ENCODE measurements at places on chromosomes 11 and 22.
A peak's percentile ranks its signal among the peaks of the same experiment; 100 is the strongest.

DNA sequence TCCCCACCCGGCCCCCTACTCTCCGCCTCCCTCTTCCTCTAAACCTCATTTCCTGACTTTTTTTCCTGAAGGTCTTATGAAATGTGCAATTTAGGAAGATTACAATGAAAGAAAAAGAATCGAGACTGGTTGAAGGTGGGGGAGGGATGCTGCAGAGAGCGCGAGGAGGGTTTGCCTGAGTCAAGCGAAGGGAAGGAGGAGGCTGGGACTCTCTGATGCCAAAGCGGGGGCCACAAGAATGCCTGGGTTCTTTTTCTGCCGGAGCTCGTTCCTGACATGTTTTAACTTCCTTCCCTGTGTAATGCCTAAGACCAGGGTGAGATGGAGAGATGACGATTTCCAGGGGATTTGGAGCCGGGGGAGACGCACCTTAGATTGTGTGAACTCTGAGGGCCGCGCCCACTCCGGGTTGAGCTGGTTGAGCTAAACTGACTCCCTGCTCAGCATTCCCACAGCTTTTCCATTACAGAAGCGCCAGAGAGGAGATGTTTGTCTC lies 270.5 kb upstream of the SORL1-AS1 start:
- DNase-seq: peak; percentile 74

DNA sequence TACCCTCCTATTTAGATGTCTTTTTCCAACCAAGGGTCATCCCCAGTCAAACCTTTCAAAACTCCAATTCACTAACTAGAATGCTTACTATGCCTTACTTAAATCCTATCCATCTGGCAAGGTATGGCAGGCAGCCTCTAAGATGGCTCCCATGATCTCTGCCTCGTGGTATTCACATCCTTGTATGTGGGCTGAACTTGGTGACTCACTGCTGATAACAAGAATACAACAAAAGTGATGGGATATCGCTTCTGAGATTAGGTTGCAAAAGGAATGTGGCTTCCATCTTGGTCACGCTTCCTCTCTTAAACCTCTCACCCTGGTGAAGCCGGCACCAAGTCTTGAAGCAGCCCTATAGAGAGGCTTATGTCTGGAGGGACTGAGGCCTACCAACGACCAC lies 29.6 kb upstream of the UPB1 start:
- DNase-seq: peak; percentile 81

- DNase-seq: peak; percentile 33
Observed at GRCh38 chr11:32829680-32830412, at the start of gene PRRG4. Gene PRRG4, plus strand, starts transcription at chr11:32829927. Its CDS starts 603 bp downstream, at chr11:32830530.

DNA sequence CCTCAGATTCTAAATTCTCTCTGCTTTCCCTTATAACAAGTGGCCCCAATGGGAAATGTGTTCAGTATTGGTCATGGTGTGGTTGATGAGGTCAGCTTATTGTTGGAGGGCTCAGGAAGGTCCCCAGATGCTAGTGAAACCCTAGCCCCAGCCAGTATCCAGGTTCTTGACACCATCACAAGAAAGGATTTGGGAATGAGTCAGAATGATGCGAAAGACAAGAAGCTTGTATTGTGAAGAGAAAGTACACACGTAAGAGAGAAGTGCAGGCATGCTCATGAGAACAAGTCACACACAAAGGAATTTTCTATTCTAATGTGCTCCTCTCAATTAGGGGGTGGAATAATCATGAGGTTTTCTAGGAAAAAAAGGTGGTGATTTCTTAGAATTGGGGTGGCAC lies 34.9 kb upstream of the TRPC6 start:
- DNase-seq: peak; percentile 1

DNA sequence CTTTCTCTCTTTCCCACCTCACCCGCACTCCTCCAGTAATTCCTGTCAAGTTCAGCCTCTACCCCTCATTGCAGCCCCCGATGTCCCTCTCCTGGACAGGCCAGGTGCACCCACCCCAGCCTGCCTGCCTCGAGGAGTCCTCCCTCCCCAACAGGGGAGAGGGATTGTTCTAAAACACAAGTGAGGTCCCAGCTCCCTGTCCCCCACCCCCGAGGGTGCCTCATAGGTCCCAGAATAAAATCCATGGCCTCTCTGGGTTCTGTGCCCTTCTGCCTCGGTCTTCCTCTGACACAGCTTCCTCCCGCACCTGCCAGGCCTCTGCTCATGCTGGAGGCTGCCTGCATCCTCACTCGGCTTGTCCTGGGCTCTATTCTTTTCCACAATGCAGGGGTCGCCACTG lies 720.1 kb downstream of the BRD1 start:
- DNase-seq: no peak

DNA sequence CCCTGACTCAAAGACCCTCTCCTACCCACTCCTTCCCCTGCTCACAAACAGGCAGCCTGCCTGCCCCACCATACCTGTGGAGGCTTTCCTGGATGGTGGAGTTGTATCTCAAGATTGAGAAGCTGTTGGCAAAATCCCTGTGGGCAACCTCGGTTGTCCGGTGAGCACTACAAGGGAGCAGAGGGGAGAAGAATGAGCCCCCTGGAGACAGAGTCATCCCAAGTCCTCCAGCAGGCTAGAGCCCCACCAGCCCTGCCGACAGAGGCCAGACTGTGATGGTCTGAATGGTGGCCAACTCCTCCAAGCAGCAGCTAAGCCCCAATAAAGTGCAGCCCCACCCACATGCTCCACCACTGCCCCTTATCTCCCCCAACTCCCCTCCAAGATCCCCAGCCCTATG lies 17.5 kb downstream of the TMPRSS13 start:
- no peak for DNase-seq

DNA sequence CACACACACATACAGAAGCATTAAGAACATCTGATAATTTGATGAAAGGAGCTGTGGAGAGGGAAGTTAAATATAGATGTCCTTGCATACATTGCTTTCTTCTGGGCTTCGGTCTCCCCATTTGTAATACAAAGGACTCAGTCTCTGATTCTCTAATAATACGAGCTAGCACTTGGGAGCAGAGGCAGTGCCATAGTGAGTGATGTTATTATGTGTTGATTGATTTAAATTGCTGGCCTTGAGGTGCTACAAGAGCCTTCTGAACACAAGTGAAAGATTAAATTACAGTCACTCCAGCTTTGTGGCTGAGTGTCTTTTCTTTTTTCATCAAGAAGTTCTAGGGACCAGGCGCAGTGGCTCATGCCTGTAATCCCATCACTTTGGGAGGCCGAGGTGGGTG lies 61.5 kb upstream of the HMGXB4 start:
- no peak for DNase-seq

DNA sequence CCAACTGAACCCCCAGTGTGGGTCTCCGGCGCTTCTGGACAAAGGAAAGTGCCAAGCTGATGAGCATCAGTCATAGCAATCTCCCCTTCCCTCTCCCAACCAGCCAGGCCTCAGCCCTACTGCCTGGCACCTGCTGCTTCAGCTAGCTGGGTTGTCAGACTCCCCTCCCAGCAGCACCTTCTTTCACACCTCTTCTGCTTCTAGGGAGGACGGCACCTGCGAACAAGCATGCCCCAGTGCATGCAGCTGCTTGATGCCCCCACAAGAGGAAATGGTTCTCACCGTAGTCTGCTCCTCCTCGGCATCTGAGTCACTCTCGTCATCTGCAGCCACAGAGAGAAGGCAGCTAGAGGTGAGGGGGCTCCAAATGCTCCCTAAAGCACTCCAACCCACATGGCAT lies 25.4 kb downstream of the THOC5 start:
- DNase-seq: no peak

DNA sequence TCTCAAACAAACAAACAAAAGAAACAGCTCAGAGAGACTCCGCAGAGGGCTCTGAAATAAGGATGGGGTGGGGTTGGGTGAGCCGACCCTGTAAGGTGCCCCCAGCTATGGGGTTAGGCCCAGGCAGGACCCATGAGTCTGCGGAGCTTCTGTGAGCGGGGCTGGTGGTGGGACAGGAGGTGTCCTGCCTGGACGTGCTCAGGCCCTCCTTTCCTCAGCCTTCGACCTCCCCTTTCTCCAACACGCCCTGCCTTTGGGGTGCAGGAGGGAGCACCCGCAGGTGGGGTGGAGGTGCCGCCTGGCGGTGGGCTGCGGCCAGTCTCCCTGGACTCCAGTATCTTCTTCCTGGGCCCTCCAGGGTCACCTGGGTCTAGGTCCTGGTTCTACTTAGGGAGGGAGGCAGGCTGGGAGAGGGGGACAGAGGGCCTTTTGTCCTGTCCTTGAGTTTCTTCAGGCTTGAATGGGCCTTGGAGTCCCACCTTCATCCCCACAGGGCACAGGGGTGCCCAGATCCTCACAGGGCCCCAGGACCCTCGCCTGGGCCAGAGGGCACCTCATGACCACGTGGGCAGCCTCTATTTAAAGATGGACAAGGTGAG lies 12.3 kb downstream of the PRR33 start:
- no peak for DNase-seq

DNA sequence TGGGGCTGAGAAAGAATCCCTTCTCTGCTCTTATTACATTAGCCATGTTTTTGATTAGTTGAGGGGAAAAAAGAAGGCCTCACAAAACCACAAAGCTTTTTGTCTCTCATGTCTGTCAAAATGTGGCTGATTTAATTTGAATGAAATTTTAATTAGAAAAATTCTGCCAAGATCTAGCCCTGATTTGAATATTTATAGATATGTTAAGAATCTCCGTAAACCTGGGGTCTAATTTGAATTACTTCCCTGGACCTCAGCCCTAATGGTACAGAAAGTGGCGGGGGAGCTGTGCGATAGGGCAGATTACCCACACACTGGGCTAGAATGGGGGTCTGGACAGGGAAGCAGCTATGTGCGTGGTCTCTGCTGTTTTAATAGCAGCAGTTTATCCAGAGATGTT lies 141.3 kb upstream of the TTC12 start:
- DNase-seq: no peak

GRCh38 chr22:31378123-31378522 lies 21.3 kb upstream of the DRG1 start:
- peak; percentile 89 for DNase-seq

DNA sequence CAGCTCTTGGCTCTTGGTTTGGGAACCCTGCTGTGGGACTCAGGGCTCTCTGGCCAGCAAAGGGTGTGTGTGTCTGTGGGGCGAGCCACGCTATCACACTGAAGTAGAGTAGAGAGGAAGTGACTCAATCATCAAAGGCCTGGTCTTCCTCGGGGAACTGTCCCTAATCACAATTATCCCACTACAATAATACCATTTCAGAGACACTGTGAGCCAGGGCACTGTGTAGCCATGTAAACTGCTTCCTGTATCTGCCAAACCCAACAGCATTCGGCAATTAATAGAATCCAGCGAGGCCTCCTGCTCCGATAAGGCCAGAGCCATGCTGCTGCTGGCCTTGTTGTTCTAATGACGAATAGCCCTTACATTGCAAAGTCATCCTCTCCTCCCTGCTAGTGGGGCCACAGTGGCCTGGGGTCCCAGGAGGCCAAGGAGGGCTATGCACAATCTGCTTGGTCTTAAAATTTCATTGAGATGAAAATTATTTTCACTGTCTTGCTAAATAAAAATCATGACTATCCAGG lies 49.8 kb upstream of the LMO2 start:
- peak; percentile 56 for DNase-seq

DNA sequence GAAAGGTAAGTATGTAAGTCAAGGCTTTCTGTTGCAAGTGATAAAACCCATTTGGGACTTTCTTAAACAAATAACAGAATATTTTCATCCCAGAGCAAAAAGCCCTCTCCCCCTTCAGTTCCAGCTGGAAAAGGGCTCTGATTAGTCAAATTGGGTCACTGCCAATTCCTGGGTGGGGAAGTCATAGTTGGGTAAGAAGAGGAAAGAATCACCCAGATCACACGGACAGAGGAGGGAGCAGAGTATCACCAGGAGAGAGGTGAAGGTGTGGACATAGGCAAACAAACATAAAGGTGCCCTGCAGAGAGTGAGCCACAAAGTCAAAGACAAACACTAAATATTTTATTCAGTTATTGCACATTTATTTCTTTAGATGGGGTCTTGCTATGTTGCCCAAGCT lies 36.3 kb upstream of the SORL1 start:
- peak; percentile 32 for DNase-seq

DNA sequence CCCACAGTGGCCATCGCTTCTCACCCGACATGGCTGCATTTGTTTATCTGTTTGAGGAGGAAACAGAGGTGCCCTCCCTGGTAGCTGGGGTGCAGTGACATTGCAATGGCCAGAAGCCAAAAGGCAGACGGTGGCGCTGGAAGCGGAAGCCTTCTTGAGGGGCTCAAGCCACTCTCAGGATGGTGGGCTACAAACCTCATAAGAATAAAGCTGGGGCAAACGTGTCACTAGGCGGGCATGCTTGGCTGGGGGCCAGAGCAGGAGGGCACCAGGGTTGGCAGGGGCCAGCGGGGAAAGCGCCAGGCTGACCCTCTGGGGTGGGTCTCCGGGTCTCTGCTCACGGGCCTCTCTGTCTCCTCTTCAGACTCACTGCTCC lies 12.6 kb downstream of the TNNT3 start:
- DNase-seq: no peak

DNA sequence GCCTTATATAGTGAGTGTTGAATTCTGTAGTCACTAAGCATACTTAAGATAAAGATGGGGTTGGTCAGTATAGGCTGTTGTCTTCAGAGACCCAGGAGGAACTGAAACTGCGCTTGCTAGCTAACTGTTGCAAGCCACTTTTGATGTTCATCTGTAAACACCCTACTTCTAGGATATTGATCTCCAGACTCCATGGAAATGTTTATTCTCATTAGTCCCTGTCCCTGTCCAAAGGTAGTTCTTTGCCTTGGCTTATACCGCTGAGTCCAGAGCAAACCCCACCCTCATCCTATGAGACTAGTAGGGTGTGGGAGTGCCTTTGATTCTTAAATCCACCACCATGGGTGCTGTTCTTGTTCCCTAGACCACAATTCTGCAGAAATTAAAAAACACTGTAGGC lies 36.4 kb downstream of the DEPDC5 start:
- DNase-seq: no peak

- no peak for DNase-seq
Observed at GRCh38 chr11:6962673-6963072, 36.4 kb downstream of the ZNF215 start.

GRCh38 chr11:72561856-72562255 lies 112.4 kb downstream of the PDE2A start:
- no peak for DNase-seq

DNA sequence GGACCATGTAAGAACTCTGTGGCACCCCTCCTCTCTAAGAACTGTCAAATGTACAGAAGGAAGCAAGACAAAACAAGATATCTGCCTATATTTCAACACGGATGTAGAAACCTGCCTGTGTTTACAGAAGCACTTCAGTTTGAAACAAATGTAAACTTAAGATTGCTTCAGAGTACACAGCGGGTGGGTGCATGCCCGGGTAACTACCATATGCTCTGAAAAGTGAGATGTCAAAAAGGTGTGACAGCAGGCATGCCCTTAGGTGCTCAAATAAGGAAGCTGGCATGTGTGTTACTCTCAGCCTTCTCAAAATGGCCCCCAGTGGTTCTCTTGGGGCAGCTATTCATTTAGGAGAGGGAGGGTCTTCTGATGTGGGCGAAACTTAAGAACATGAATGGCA lies 5.2 kb downstream of the ACP2 start:
- no peak for DNase-seq

Data from fibroblast of pulmonary artery (primary cell).